ENCODE measurements at places on chromosomes 12 and 14.

- no peak for DNase-seq
Measured at GRCh38 chr12:59620326-59620725, 24.5 kb downstream of the SLC16A7 start.

- no peak for DNase-seq
Measured at GRCh38 chr12:84128117-84128991, 784.2 kb downstream of the SLC6A15 start.

- DNase-seq: peak; percentile 72
Measured at GRCh38 chr14:88005978-88006851, 1.3 kb downstream of the GPR65 start.

DNA sequence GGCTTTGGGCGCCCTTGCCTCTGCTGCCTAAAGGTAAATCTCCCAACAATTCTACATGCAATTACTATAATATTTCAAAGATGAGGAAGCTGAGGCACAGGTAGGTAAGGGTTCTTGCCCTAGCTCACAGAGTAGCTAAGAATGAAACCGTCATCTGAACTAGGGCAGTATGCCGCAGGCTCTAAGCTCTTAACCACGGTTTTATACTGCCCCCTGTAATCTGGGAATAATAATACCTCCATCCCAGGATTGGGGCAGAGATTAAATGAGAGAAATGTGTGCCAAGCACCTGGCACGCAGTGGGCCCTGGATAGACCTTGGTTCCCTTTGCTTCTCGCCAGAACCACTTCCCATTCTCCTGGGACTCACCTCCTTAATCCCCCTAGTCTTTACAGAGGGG lies 1.5 kb upstream of the HRK start:
- no peak for DNase-seq

DNA sequence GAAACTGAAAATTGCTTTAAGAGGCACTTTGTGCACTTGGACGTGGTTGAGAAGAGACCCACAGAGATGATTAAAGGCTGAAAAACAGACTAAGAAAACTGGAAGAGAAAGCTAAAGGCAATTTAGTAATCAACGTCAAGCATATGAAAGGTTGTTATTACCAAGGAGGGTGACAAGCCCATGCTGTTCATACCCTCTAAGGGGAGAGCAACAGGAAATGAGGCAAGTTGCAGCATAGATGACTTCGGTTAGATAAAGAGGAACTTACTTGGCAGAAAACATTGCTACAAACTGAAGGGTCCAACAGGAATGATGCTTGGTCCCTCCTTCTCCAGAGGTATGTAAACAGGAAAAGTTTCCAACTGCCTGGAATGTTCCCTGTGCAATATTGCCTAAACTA lies 107.8 kb downstream of the DUSP6 start:
- no peak for DNase-seq
